ENCODE measurements at places on chromosomes 6 and 20.

- no peak for DNase-seq
Measured at GRCh38 chr6:118649918-118650581, 1.3 kb downstream of the CEP85L start.

- no peak for DNase-seq
Measured at GRCh38 chr6:13421425-13422059, 65.9 kb downstream of the GFOD1 start.

DNA sequence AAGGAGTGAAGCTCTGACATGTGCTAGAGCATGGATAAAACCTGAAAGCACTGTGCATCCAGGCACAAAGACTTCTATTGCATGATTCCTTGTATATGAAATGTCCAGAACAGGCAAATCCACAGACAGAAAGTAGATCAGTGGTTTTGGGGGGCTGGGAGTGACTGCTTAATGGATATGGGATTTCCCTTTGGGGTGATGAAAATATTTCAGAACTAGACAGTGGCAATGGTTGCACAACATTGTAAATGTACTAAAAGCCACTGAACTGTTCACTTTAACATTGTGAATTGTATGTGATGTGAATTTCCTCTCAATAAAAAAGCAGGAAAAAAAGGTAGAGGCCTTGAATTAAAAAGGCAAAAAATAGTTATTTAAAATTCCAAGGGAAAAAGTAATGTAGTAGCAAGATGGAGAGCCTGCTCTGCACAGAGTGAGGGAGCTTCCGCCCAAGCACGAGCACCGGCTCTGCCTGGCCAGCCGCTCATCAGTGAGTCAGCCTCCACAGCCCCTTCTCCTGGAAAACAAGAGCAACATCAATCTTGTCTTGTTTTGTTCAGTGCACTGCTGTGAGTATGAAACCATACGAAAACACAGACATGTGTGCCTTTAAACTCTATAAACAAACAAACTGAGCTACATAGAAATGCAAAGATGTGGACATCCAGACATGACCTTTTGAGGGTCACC, 74.6 kb upstream of the THBS2 start:
- no peak for DNase-seq

DNA sequence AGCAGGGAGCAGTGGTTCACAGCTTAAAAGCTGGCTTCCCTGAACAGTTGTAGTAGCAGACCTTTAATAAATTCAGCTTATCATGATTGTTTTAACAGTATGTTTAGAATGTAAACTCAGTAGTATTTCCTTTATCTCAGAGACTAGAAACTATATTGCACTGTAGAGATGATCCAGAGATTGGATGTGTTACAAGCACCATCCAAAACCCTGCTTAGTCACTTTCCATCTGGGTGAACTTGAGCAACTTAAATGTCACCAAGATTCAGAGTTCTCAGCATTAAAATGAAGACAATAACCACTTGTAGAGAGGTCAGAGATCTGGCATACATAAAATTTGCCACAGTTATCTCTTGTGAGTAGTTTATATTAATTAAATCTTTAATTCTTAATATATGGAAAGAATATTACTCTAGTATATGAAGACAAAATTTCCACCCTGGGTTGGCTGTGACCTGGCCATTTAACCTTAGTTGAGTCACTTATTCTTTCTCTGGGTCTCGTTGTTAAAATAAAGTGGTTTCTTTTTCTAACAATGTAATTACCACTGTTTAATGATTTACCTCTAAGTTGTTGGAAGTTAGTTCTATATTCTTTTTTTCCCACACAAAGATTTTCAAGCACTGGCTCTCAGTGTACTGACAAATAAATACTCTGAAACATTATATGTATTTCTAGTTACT, 239.2 kb upstream of the FKBP1C start:
- DNase-seq, result no peak

DNA sequence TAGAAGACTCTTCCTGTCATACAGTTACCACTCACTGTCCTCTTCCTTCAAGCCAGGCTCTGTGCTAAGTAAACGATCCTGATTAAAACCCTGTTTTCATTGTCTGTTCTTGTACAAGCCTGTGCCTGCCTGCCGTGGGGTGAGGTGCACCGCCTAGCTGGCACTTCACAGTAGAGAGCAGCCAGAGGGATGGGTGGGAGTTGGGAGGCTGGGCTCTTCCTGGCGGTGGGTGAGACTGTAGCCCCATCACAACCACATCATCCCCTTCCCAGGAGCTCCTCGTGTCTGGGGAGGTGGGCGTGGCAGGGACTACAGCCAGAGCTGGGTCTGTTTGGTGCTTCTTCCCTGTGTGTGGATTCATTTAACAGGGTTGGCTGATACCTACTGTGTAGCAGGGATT, 382.0 kb downstream of the TAF4 start:
- DNase-seq, result no peak

DNA sequence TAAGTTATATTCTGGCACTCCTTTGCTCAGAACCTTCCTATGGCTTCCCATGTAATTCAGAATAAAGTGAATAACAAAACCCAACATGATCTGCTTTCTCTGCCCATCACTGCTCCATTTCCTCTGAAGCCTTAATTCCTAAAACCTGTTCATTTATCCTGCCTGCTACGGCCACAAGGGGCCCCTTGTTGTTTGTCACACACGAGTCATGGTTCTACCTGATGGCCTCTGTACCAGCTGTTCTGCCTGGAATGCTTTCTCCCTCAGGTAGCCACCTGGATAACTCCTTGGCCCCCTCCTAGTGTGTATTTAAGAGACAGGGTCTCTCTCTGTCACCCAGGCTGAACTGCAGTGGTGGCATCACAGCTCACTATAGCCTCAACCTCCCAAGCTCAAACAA, 26.8 kb downstream of the ERGIC3 start:
- DNase-seq, result no peak

GRCh38 chr20:10511509-10512251, 76.6 kb downstream of the SLX4IP start:
- DNase-seq, result peak; percentile 84

GRCh38 chr6:139520321-139520768, 145.9 kb upstream of the CITED2 start:
- DNase-seq, result no peak

GRCh38 chr6:20564269-20564668, 30.0 kb downstream of the CDKAL1 start:
- DNase-seq, result no peak

DNA sequence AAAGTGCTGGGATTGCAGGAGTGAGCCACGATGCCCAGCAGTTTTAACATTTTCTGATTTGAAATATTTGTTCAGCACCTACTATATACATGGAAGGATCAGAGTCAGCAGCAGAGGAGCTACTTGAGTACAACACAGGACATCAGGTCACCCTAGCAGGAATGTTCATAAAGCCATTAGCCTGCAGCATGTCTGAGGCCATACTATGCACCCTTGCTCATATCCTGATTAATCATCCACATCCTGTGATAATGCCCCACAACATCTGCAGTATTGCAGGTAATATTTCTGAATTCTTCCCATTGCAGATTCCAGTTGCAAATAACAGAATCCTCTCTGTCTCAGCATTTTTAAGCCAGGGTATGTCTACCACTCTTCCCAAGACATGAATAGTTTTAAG, 171.0 kb upstream of the PRND start:
- no peak for DNase-seq

DNA sequence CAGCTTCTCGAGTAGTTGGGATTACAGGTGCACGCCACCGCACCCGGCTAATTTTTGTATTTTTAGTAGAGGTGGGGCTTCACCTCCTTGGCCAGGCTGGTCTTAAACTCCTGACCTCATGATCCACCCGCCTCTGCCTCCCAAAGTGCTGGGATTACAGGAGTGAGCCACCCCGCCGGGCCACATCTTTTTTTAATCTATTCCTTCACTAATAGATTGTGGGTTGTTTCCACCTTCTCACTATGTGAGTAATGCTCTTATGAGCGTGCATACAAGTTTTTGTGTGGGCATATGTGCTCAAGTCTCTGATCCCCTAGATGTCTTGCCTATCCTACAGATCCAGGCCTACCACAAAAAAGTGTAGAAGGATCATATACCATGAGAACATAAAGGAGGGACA, 30.7 kb downstream of the CARMIL1 start:
- no peak for DNase-seq

- no peak for DNase-seq
Measured at GRCh38 chr6:29976253-29976587, 33.9 kb downstream of the HLA-A start.

DNA sequence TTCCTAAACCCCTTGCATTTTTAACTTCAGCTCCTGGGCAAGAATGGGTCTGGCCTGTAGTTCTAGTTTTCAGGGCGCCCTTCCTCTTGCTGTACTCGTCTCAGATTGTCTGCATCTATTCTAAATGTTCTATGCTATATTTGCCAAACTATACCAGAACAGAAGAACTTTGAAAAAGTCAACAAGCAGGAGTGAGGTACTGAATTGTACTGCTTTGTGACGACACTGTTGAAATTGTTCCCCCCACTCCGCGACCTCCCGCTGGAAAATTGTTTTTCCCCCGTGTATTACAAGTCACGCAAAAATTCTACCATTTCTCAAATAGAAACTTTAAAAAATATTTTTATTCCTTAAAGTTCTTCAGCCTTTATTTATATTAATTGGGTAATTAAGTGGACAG, 73.9 kb downstream of the CBFA2T2 start:
- DNase-seq, result no peak

DNA sequence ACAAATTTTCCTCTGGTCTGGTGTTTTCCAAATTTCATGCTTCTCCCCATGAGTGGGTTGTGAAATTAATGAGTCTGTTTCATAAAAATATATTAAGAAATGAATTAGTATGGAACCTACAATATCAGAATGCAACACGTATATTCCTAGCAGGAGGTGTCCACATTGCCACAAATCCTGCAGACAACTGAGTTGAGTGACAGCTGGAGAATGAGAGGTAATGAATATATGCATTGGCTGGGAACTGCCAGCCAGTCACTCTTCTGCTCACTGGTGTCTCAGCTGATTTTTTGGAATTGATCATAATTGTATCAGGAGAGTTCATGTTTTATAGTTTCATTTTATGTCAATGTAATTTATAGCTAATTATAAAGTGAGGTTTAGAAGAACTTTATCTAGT, 6.3 kb upstream of the ARFGEF3 start:
- DNase-seq, result no peak

DNA sequence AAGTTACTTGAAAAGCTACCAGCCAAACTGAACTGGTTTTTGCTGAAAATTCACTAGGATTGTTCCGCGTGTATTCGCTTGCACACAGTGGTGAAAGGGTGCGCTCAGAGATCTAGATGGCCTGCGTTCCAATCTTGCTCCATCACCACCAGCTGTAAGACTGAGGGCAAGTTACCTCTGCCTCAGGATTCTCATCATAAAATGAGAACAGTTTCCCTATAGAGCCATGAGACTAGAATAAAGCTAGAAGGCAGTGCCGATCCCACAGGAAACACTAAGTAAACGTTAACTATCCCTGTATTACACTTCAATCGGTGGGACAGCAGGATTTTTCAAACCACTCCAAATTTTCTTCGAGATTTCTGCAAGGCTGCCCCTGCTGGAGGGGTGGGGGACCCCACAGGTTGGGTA, 838 bp downstream of the AHCY start:
- DNase-seq, result no peak

All from SHP77 (cell line).